ENCODE measurements at places on chromosomes 3 and 15. TPM values are rescaled to one million over a fixed set of nuclear protein-coding genes. Genes with fewer than 3 reads are reported as not detected.

DNA sequence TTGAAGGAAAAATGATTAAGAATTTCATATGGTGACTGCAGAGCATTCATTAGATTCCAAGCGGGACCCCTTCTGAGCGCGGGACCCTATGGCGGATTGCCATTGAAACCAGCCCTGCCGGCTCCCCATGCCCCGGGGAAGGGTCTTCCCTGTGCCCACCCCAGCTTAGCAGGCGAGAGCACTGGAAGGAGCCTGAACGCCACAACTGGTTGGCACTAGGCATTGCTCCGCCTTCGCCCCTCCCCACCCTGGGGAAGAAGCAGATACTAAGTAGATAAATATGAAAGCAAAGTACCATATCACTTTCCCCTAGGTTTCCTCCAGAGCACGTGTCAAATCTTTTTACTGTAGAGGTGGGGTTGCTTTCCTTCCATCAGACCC, 70.7 kb downstream of the CYP19A1 start:
- no peak for DNase-seq

GRCh38 chr15:52290800-52291199, 4.8 kb downstream of the MYO5C start:
- no peak for DNase-seq

DNA sequence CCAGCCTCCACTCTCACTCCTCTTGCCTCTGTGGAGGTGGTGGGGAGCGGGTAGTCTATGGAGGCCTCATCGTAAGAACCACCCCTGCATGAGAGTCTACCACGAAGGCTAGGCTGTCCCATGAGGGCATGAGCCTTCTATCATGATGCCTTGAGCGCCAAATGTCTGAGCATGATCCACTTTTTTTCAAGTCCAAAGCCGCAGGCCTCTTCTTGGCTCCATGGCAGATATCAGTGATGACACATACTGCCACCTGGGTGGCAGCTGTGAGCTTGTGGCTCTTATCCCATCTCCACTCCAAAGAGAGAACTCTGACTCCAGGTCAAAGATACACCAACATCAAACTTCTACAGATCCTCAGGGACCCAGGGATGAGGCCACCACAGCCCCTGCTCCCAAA, 13.5 kb downstream of the POC1A start:
- DNase-seq, result no peak

DNA sequence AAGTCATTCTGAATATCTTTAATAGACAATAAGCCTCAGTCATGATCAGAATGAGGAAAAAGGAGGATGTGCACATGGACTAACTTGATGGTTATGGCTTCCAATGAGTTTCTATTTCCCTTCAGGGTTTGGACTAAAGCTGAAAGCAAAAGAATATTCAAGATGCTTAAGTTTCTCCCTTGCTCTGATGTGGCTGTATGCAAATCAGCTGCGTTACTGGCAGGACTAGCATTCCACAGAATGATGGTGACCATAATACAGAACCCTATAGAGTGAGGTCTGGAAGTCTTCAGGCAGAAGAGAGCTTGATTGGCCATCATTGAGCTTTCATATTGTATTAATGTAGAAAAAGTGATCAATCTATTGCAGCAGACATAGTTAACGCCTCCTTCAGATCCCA, 466.0 kb downstream of the NLGN1 start:
- no peak for DNase-seq

GRCh38 chr3:81277853-81278252, 483.6 kb downstream of the GBE1 start:
- DNase-seq, result no peak

- no peak for DNase-seq
Observed at GRCh38 chr3:64617610-64618009, 70.2 kb downstream of the ADAMTS9 start.

DNA sequence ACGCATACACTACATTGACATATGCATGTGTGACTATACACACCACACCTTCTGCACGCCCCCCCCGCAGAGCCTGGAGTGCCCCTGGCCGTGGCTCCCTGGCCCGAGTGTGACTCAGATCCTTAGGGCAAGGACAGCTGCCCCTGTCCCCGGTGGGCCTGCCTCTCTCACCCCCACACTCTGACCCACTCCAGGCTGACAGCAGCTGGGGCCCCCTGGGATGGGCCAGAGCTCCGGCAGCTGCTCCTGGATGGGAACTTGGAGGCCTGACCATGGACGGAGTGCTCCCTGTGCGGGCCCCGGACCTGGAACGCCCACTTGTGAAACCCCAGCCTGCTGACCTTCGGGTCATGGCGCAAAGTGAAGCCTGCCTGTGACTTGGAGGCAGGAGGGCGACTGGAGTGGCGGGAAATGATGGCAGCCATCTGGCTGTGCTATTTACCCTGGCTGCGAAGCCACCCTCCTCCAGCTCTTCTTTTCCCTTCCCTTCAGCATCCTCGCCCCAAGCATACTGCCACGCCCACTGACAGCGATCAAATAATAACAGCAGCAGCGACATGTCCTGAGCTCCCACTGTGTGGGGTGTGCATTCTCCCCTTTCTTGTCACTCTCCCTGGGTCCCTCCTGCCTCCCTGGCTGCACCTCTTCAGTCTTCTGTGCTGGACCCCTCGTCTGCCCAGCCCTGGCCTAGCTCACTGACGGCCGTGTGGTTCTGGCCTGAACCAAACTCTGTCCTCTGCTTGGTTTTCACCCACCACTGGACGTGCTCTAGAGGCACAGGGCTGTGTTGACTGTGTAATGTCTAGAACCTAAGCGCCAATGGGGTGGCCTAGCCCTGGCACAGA, 90.7 kb upstream of the MEF2A start:
- DNase-seq, result no peak

DNA sequence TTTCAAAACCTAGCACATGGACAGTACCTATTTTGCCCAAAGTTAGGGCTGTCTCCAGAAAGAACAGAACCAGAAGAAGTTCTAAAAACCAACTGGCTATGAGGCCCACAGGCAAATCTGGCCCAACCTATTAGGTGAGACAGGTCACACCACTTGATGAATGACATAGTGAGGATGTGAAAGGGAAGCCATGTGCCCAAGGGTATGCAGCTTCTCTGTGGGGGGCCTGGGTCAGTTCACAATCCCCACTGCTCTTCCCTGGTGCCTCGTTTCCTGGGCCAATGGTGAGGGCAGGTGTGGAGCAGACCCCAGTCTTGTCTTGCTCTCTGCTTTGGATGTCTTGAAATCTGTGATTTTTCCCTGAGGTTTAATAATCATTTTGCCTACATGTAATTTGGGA, 8.9 kb downstream of the INSYN1 start:
- no peak for DNase-seq

- no peak for DNase-seq
Observed at GRCh38 chr3:55728461-55729100, 241.5 kb upstream of the WNT5A start.

- no peak for DNase-seq
Observed at GRCh38 chr3:158273656-158274055, 163.8 kb downstream of the RSRC1 start.

GRCh38 chr3:148916132-148916531, 51.0 kb downstream of the CPA3 start:
- DNase-seq, result no peak

DNA sequence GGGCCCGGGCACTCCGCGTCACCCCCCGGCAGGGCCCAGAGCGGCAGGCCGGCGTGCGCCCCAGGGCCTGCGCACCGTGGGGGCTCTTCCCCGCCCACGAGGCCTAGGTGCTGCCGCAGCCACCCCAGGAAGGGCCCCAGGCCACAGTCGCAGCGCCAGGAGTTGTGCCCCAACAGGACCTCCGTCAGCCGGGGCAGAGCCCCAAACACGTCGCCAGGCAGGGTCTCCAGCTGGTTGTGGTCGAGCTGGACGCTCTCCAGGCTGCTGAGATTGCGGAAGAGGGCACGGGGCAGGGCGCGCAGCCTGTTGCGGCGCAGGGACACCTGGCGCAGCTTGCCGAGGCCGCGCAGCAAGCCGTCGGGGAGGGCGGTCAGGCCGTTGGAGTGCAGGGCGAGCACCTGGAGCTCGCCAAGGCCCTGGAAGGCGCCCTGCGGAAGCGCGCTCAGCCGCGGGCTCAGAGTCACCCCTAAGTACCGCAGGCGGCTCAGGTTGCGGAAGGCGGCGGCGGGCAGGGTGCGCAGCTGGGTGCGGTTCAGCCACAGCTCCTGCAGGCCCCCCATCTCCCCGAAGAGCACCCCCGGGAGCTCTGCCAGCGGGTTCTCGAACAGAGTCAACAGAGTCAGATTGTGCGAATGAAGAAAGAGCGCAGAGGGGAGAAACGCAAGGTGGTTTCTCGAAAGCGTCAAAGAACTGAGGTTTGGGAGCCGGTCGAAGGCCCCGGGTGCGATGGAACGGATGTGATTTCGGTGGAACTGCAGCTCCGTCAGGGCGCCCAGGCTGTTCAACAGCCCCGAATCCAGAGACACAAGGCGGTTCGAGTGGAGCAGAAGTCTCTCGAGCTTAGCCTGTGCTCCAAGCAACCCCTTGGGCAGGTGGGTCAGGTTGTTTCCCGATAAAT, 2.0 kb downstream of the GP5 start:
- DNase-seq, result no peak

DNA sequence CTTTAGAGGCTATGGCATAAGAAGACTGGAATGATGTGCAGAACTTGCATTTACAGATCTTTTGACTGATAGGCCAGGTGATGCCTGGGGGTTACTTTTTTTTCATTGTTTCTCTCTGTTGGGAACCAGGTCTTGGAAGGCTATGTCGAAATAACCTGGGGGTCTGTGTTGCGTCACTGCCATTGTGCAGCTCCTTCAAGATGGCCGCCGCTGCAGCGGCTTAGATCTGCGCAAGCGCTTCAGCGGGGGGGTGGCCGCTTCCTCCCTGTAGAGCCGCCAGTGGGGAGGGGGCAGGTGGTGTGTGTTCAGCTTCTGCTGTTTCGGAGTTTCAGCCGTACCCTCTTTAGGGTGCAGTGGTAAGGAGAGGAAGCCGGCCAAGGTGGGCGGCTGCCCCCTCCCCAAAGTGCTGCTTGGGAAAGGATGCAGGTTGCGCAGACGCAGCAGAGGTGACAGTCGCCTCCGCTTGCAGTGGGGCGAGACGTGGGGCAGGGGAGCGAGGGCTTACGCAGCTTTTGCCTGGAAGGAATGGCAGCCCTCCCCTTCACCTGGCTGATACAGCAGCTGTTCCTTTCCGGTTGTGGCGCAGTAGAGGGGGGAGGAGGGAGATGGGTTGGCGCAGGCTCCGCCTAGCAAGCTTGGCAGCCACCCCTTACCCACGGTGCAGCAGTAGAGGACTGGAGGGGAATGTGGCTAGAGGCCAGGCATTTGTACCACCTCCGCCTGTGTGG, 1.5 kb downstream of the SNRPN start:
- peak; percentile 61 for DNase-seq

DNA sequence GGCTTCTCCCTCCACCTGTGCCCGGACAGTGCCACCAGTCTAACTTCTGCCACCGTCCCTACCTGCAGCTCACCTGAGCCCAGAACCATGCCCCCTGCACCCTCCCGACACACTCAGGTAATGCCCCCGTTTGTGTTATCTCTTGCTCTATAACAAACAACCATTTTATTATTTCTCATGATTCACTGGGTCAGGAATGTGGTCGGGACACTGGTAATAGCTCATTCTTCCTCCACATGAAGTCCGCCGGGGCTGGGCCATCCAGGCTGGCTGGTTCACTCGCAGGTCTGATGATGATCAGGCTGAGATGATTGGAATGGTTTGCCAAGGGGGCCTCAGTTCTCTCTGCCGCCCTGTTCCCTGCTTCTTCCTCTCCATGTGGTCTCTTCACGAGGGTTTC, 20.3 kb upstream of the NR2E3 start:
- DNase-seq, result peak; percentile 78

DNA sequence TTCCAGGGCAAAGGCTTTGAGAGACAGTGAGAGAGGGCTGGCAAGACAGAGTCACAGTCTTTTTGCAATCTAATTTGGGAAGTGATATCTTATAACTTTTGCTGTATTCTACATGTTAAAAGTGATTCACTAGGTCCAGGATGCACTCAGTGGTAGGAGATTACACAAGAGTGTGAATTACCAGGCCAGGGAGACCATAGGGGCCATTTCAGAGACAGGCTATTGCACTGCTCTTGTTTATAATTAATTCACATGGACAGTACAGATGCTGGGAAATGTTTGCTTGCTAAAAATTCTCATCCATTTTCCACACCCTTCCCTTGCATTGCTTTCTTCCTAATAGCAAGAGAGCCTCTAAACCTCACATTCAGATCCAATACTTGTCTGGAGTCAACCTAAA, 22.6 kb upstream of the POMGNT2 start:
- DNase-seq, result no peak

DNA sequence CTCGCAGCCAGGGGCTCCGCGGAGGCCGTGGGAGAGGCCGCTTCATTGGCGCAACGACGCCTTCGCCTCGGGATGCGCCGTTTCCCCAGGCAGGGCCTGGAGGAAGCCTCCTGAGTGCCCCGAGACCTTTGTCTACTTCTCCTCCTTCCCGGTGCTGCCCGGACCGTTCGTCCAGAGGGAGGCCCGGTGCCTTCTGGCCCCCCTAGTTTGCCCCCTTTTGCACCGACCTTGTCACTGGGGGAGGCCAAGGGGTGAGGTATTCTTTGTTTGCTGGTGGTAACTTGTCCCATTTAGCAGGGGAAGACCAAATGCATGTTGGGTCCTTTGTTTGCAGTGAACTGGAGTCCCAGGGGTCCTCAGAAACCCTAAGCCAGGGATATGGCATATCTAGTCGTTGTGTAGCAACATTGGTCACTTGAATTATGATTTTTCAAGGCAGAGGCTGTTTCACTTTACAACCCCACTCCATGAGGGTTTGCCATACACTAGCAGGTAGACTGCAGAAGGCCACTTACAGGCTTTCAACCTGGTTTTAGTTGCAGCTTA, 615 bp downstream of the DHX30 start:
- DNase-seq, result no peak

GRCh38 chr3:99700631-99701268, 62.4 kb downstream of the COL8A1 start:
- peak; percentile 11 for DNase-seq

- DNase-seq, result no peak
Observed at GRCh38 chr3:12234906-12235305, 54.0 kb upstream of the PPARG start.

The SIDT1 gene
- 0.08 TPM for polyA plus RNA-seq

The RTP1 gene
- polyA plus RNA-seq, result not detected

The MAP1A gene
- 1.1 TPM for polyA plus RNA-seq

The FAM174B gene
- 0.44 TPM for polyA plus RNA-seq

The HCN4 gene
- polyA plus RNA-seq, result not detected

The BUB1B gene
- 18.5 TPM for polyA plus RNA-seq

The GOLGA8G gene
- polyA plus RNA-seq, result not detected

The FBXW12 gene
- not detected for polyA plus RNA-seq

The IL20RB gene
- polyA plus RNA-seq, result 92.0 TPM

The NOX5 gene
- 2.6 TPM for polyA plus RNA-seq

The ACKR4 gene
- 0.02 TPM for polyA plus RNA-seq

The ZDHHC19 gene
- polyA plus RNA-seq, result not detected

The NRROS gene
- polyA plus RNA-seq, result 0.24 TPM

The MAP6D1 gene
- 4.0 TPM for polyA plus RNA-seq

The P3H2 gene
- 150 TPM for polyA plus RNA-seq

The HYAL3 gene
- polyA plus RNA-seq, result 23.8 TPM
